ENCODE measurements at places on chromosomes 3 and 15.

DNA sequence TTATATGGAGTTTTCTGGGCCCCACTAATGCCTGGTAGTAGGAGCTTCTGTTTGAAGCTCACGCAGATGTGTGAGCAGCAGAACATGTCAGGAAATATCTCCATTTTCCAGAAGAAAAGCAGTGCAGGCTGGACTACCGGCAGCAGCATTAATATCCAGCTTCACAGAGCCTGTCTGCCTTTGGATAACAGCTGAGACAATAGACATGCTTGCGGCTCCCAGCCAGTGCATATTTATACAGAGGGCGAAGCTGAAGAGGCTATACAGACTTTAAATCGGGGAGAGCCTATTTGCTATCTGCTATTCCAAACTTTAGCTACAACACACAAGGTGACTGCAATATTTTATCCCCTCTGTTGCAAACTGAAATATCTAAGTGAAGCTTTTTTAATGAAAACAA is 250.1 kb upstream of the WNT5A start:
- DNase-seq, result no peak

DNA sequence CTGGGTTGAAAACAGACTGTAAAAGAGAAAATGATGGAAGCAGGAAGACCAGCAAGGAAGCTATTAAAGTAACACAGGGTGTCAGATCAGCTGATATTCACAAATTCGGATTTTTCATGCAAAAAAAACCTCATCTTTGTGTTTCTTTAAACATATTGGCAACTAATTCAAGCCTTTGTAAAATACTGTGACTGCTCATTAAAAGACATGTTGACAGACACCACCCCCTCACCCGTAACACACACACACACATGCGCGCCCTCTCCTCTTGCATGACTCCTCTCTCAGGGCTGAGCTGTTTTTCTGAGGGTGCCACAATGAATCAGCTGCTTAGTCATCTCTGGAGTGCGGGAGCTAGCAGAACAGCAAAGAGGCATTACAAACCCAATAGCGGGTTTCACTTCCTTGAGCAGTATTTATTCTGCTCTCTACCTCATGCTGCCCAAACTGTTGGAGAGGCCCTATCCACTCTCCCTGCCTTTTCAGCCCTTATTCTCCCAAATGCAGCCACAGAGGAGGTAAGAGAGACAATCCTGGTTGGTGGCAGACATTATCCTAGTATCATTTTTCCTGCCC is 35.8 kb upstream of the CCDC80 start:
- peak; percentile 99 for DNase-seq

DNA sequence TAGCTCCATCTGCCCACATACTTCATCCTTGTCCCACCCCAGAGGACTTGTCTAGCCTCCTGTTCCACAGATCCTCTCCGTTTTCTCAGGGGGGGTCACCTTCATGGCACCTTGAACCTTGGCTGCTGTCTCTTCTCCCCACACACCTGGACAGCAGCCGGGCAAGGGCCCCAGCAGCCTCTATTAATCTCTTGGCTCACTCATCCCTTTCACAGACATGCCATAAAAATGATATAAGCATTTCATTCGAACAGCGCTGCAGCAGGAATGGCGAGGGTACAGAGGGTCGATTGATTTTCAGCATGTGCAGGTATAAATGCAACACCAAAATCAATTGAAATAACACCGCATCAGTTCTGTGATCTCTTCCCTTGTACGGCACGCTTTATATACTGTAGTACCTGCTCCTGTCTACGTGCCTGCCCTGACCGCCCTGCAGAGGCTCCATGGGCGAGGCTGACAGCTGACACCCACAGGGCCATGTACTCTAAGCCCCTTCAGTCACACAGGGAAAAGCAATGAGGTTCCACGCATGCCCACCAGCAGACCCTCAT is 209.9 kb downstream of the NTRK3 start:
- DNase-seq, result no peak

- no peak for DNase-seq
Observed at GRCh38 chr3:188782613-188783124, 389.1 kb upstream of the TPRG1 start.

DNA sequence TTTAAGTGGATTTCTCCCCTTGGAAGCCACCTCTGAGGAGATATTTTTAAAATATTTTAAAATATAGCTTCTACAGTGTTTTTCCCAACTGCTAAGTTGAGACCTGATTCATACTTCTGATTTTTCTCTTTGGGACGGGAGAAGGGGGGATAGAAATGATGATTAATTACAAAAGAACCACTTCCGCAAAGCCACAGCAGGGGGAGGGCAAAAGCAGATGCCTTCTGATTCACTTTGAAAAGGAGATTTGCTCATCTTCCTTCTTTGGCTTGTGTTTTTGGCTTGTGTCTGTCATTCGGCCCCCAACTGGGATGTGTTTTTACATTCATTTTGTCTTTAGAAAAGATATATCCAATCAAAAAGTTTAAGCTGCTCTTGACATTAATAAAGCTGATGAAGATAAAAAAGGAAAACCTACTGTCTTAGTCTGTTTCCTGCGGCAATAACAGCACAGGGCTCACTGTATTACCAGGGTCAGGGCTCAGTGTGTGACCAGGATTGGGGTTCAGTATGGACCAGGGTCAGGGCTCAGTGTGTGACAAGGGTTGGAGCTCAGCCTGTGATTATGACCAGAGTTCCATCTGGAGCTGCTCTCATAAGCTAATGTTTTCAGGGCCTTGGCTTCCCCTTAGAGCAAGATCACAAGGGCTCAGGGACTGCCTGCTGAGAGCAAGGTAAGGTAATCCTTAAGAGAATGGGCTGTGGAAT is 223.2 kb downstream of the MTHFS start:
- DNase-seq, result peak; percentile 55

DNA sequence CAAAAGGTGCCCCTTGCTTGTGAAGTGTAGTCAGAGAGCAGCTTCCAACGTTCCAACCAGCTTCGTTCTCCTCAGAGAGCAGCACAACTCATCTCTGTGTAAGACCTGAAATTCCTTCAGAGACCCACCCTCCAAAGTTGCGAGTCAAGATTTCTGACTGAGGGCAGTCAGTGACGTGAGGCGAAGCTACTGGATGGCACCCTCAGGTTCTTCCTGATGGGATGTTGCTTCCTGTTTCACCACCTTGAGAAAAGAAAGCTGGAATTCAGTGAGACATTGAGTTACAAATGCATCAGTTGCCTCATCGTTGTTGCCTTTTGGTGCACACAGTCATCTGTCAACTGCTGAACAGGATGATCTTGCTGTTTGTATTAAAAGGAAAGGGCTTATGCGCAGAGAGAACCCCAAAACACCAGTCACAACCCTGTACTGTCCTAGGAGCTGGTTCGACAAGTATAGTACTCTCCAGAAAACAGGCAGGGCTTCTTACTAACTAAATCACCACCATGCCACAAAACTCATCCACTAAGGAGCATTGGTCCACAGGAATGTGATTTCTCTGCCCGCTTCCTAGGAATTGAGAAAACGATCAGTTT is at the start of gene CERS3:
TSS of gene CERS3 (minus strand) at position 118 of the 596 bp plus-strand sequence. CDS start 27,101 bp downstream, outside the sequence.
- peak; percentile 91 for DNase-seq

- DNase-seq, result no peak
Observed at GRCh38 chr3:10647376-10647775, 142.0 kb upstream of the ATP2B2 start.

- no peak for DNase-seq
Observed at GRCh38 chr3:110940055-110940454, 131.6 kb upstream of the NECTIN3 start.

DNA sequence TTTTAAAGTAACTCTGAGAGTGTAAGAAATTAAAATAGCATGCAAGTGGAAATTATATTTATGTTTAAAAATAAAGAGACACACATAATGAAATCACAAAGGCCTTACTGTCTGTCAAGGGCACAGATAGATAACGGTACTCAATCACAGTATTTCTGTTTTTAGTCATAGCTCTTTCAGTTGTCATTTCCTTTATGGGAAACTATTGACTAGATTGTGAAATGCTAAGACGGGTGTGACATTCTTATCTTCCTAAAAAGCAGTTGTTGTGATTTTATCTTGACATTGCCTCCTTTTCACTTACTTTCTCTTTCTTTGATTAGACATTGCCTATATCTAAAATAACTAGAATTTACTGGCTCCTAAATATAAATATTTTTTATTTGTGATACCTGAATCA is 100.1 kb upstream of the PLSCR5 start:
- DNase-seq, result no peak

DNA sequence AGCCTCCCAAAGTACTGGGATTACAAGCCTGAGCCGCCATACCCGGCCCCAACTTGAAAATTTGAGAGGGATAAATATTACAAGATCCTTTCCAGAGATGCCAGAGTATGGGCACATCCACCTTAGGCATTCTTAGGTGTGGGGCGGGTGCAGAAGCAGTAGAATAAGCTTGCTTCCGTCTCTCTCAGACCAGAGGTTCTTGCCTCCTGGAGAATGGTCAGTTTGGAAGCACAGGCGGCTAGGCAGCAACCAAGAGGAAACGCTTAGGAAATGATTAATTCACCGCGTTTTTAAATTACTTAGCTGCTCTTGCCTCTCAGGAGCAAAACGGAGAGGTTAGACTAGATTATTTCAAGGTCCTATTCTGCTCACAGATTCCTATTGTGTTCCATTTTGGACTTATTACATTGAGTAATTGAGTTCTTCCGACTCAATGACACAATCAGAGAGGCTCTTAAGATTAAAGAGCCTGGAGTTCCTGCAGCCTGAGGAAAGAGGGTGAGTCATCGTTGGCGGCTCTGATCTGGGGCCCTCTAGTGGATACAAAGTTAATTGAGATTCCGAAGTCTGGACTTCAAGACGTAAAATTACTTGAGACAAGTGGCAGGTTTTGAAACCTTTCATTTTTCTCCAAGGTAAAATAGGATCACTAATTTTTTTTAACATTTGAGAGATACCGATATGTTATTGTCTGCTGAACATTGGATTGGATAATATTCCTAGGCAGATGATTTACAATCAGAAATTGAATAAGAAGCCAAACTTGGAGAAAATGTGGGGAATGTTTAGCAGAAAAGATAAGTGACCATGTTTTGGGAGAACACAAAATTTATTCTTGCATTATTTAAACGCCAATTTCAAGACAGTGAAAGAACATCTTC is 5.8 kb upstream of the TOPAZ1 start:
- peak; percentile 94 for DNase-seq

- DNase-seq, result no peak
Observed at GRCh38 chr15:65195548-65195923, 10.4 kb upstream of the CLPX start.

DNA sequence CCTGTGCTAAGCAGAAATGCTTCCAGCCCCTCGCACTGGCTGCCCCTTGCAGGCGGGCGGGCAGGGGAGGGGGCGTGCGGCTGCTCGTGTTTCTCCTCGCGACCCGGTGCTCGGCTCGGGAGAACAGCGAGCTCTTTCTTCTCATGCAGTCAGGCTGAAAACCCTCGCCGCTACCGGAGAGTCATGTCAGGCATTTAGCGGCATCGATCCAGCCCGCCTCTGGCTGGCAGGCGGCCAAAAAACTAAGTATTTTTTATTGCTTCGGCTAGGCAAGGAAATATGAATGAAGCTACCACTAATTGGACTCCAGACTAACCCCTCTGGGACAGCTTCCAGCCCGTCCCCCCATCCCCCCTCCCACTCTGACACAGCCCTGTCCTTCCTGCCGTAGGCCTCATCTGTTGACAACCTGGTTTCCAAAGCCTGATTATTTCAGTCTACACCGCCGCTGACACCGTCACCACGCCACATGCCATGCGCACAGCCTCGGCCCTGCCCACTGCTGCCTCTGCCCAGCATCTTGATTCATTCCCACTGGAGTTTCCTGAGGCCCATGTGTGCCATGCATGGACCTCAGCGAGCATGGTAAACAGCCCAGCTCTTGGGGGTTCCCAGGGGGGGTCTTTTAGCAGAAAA is 35.3 kb downstream of the TLE3 start:
- DNase-seq, result peak; percentile 21

DNA sequence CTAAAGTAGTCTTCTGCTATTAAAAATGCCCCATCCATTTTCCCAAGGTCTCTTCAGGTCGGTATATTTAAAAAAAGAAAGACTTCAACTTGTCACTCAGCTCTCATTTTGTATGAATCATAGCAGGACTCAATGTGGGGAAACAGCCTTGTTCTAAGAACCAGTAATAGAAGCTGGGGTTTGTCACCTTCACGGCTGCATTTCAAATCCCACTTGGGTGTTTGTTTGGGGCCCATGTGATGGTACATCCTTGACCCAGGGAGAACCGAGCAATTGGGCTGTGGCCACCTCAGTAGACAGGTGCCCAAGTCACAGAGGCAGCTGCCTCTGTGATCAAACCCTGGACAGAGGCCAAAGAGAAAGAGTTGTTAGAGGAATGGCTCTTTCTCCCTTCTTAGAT is 70.3 kb upstream of the ARL8B start:
- peak; percentile 50 for DNase-seq

DNA sequence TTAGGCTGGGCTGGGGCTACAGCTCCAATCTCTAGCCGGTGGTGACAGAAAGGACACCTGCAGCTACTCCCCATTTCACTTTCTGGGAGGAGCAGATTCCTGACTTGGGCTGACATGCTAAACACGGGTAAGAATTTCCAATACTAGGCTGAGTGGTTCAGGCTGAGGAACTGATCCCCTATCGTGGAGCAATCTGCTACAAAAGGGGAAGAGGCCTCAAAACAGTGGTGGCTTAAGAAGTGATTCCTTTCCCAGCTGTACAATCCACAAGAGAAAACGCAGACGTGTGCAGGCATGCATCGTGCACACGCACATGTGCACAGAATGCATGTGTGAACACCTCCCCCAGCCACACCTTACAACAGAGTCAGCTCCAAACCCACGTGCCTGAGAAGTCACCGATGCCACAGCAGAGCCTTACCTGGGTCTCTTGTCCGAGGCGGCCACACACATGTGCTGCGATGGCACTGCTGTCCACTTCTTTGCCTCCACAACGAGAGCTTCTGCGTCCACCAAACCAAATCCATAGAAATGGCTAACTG is 86.7 kb upstream of the SNRPA1 start:
- DNase-seq, result peak; percentile 80

- no peak for DNase-seq
Observed at GRCh38 chr15:60004009-60004845, at the start of gene FOXB1. TSS of gene FOXB1 (plus strand) at chr15:60004311. CDS start at chr15:60004964, 653 bp downstream.

DNA sequence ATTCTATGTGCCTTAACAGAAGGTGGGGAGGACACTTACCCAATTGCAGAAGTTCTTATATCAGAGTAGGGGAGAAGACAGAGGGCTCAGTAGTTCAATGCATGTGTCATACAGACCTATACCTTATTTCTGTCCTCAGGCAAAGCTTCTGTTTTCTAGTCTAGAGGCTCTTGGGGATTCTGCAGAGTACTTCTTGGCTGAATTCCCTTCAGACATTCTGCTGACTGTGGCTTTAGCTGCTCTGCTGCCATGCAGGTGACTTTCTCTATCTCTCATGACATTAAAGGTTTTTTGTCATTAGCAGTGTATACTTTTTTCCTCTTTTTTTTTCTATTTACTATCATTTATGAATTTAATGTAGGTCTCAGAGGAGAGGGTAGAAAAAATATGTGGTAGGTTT is 172.8 kb upstream of the PLSCR5 start:
- DNase-seq, result no peak

GRCh38 chr15:71254491-71254890 is 139.2 kb downstream of the THSD4 start:
- DNase-seq, result no peak

- no peak for DNase-seq
Observed at GRCh38 chr15:71078506-71079207, 36.6 kb upstream of the THSD4 start.

- DNase-seq, result no peak
Observed at GRCh38 chr3:50530001-50530970, 26.9 kb upstream of the CACNA2D2 start.

- peak; percentile 89 for DNase-seq
Observed at GRCh38 chr3:63624941-63625560, 27.4 kb upstream of the SNTN start.

GRCh38 chr3:6504347-6504746 is 356.6 kb upstream of the GRM7 start:
- DNase-seq, result no peak

GRCh38 chr3:71902258-71903111 is 117.5 kb upstream of the PROK2 start:
- no peak for DNase-seq

GRCh38 chr15:73946795-73947370 is 20.6 kb downstream of the LOXL1 start:
- DNase-seq, result no peak
